ENCODE measurements at places on chromosomes 12 and 14. TPM values are rescaled to one million over a fixed set of nuclear protein-coding genes. Genes with fewer than 3 reads are reported as not detected.

Gene P3H3
- total RNA-seq = 0.73 TPM

Gene PRMT5
- 78.8 TPM for total RNA-seq

Gene TMEM30B
- total RNA-seq = 0.25 TPM

Gene FGFR1OP2
- 75.3 TPM for total RNA-seq

Gene FOXN4
- total RNA-seq = not detected

Gene PMEL
- 0.25 TPM for total RNA-seq

Gene CRY1
- 11.8 TPM for total RNA-seq

Gene SLC8A3
- not detected for total RNA-seq

Gene LMNTD1
- not detected for total RNA-seq

Measured in T-helper 2 cell treated with Interferon-gamma antibody and Interleukin-4, amounts not matched to agents 100 ng/mL and 5 ng/mL, for 36 hours (primary cell).